ENCODE measurements at places on chromosomes 1 and 21.
A peak's percentile ranks its signal among the peaks of the same experiment; 100 is the strongest.

GRCh38 chr21:41183575-41183974 lies 15.6 kb downstream of the BACE2 start:
- DNase-seq: peak; percentile 30

DNA sequence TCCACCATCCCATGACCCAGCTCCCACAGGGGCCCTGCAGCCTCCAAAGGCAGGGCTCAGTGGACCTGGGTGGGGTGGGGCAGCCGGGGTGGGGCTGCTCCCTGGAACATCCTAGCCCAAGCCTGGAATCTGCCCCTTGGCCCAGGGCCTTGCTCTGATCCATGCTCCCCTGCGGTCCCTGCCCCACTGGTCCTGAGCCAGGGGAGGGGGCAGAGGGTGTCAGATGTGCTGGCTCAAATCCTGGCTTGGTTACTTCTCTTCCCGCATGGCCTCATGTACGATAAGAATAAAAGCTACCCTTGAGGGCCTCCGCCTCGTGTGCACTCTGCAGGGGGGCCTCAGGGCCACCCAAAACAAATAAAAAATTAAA lies 819 bp downstream of the SLC25A34 start:
- DNase-seq: no peak

GRCh38 chr1:219781491-219781890 lies 146.9 kb downstream of the SLC30A10 start:
- DNase-seq: no peak

DNA sequence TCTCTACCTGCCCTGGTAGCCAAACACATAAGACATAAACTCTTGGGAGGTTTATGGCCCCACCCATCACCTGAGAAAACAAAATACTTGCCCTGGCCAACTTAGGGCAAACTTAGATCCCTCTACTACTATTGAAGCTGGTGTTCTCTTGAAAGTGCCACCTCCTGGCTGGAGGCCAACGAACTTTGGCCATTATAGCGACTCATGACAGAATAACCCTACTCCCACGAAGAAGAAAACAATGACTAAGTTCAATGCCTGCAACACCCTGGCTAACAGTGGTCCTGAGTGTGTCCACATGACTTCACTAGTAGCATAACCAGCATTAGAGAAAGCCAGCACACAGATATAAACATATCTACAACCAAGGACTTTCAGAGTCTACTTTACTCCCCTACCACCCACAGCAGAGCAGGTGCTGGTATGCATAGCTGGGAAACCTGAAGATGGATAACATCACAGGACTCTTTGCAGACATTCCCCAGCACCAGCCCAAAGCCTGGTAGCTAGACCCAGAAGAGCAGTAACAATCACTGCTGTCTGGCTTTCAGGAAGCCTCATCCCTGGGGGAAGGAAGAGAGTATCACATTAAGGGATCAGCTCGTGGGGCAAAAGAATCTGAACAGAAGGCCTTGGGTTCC lies 81.0 kb downstream of the SLC30A10 start:
- no peak for DNase-seq

All from GM23338 (cell line).